ENCODE measurements at places on chromosomes 5 and 9. TPM values are rescaled to one million over a fixed set of nuclear protein-coding genes. Genes with fewer than 3 reads are reported as not detected.

DNA sequence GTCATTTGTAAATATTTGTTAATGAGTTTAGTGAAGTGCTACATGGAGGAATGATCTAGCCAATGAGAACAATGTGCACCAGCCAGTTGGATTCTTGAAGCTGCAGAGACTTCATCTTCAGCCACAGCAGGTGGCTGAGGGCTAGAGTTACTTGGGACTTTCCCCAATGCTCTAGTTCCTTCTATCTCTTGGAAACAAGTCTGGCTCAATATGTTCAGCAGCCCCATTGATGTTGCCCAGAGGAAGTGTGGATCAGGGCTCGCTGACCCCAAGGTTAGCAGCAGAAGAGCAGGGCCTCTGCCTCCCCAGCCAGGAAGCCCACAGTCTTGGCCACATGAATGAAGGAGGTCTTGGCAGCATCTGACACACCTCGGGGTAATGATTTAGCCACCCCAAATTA, 117.5 kb downstream of the SLC1A3 start:
- H3K4me1 ChIP-seq: peaks cover 3% of the 10 kb centered on the region
- H3K27ac ChIP-seq: no peak overlapping the region
- H3K27me3 ChIP-seq: peaks cover 11% of the 10 kb centered on the region
- DNase-seq: no peak
- H3K36me3 ChIP-seq: no peaks in the 10 kb centered on the region

KIF4B gene
- total RNA-seq: not detected

RALGDS gene
- 12.7 TPM for total RNA-seq

- peak within 1 kb of the TSS; percentile 98 for H3K4me3 ChIP-seq
- H3K36me3 ChIP-seq: peaks cover 2% of the 10 kb centered on the region
- no peaks in the 10 kb centered on the region for H3K27me3 ChIP-seq
- peak; percentile 100 for DNase-seq
Observed at GRCh38 chr9:78296893-78297671, at the start of gene PSAT1. Gene PSAT1 (plus strand): TSS chr9:78297125. CDS start chr9:78297211, 86 bp downstream.

DNA sequence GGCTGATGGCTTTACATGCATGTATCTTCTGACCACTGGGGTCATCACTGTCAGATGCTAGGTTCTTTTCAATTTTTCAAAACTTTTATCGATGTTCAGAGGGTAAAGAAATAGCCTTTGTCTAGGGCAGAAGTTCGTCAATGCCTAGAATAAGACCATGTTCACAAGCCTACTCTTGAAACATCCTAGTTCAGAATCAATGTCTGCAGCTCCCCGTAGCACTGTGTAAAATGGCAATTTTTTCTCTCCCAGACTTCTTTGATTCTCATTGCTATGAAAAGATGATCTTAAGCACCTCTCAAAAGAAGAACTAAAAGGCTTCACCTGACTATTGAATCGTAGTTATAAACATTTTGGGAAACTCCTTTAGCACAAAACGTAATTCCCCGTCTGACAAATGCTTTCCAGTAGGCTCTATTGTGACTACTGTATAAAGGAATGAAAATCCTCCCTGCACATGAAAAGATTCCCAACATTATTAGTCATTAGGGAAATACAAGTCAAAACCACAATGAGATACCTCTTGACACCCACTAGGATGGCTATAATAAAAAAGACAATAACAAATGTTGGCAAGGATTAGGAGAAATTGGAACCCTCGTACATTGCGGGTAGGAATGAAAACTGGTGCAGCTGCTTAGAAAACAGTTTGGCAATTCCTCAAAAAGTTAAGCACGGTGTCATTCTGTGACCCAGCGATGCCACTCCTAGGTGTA, 263.5 kb downstream of the ARHGAP26 start:
- no peaks in the 10 kb centered on the region for H3K36me3 ChIP-seq
- H3K4me3 ChIP-seq: peak overlapping the region; percentile 21
- H3K4me1 ChIP-seq: peaks cover 6% of the 10 kb centered on the region
- H3K27ac ChIP-seq: peak overlapping the region; percentile 68

SPINK7 gene
- total RNA-seq: not detected

DNA sequence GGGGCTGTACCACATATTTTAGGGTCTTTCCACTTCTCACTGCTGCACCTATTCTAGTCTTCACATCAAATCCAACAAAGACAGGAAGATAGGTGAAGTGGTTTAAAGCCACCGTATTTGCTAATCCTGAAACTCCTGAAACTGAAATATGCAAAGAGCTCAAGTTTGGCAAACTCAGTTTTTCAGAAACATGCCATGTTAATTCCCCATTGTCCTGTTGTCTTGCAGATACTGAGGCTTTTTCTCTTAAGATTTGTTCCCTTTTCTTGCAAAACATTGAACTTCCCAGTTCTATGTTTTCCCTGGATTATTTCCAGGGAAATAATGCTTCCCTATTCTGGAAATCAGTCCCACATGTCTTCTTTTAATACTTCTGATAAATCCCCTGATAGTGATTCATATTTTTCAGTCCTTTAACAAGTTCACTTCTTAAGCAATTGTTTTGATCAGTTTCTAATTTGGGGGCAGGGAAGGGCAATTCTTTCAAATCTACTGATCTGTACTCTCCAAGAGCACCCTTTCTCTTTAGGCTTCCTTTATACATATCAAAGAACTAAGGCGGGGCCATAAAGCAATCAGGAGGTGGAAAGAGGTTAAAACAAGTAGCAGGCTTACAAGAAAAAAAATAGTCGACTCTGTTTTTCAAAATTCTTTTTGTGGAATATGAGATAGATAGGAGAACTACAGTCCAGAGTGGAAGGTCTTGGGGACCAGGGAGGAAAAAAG, 648.5 kb downstream of the BNC2 start:
- H3K27ac ChIP-seq: no peak overlapping the region
- H3K4me1 ChIP-seq: peaks cover 26% of the 10 kb centered on the region
- H3K4me3 ChIP-seq: no peak overlapping the region
- no peaks in the 10 kb centered on the region for H3K36me3 ChIP-seq

DNA sequence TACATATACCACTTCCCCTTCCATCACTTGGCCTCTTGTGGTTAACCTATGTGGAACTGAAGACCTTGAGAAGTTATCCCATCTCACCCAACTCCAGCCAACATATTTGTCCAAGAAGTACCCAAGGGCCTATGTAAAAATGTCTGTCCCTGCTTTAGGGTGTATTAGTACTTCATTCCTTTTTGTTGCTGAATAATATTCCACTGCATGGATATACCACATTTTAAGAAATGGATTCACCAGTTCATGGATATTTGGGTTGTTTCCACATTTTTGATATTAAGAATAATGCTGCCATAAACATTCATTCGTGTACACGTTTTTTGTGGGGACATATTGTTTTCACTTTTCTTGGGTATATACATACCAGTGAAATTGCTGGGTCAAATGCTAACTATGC, 28.6 kb downstream of the IDNK start:
- H3K27ac ChIP-seq: no peak overlapping the region
- H3K36me3 ChIP-seq: peaks cover 44% of the 10 kb centered on the region
- no peak overlapping the region for H3K4me3 ChIP-seq
- no peak for DNase-seq
- H3K27me3 ChIP-seq: no peaks in the 10 kb centered on the region

LCNL1 gene
- 4.4 TPM for total RNA-seq

CFAP77 gene
- total RNA-seq: 0.36 TPM

GRCh38 chr5:132677191-132677590, 3.4 kb downstream of the IL4 start:
- DNase-seq: peak; percentile 97
- no peaks in the 10 kb centered on the region for H3K36me3 ChIP-seq
- peak overlapping the region; percentile 11 for H3K27ac ChIP-seq
- H3K27me3 ChIP-seq: no peaks in the 10 kb centered on the region
- peaks cover 35% of the 10 kb centered on the region for H3K4me1 ChIP-seq

- H3K4me1 ChIP-seq: no peaks in the 10 kb centered on the region
- H3K36me3 ChIP-seq: no peaks in the 10 kb centered on the region
- H3K4me3 ChIP-seq: no peak overlapping the region
- no peak overlapping the region for H3K27ac ChIP-seq
- H3K27me3 ChIP-seq: no peaks in the 10 kb centered on the region
Observed at GRCh38 chr5:86997516-86997915, 270.2 kb upstream of the RASA1 start.

GRCh38 chr5:67526793-67527192, 330.2 kb upstream of the CD180 start:
- H3K36me3 ChIP-seq: no peaks in the 10 kb centered on the region
- no peaks in the 10 kb centered on the region for H3K27me3 ChIP-seq
- no peaks in the 10 kb centered on the region for H3K4me1 ChIP-seq
- DNase-seq: no peak

UGT3A2 gene
- total RNA-seq: under 0.01 TPM

Data from osteoblast (primary cell).